Activated CD8-positive, alpha-beta memory T cell treated with anti-CD3 and anti-CD28 coated beads for 1 hour (primary cell): ENCODE measurements at places on chromosomes 4 and X.

DNA sequence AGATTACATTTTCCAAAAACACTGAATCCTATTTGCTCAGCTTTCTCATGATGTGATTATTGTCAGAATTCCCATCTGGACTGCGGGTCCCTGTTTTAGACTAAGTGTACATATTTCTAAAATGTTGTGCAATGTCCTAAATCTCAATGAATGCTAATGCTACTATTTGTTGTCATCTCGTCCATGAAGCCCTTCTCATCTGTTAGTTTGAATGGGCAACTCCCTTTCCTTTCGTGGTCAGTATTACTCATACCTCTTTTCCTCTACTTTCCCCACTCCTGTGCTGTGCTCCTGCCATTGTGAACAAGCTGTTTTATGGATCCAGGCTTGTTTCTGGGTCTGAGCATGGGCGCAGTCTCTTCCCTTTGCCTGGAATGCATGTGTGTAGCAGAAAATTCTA, 91.0 kb downstream of the MID1 start:
- no peak for DNase-seq

DNA sequence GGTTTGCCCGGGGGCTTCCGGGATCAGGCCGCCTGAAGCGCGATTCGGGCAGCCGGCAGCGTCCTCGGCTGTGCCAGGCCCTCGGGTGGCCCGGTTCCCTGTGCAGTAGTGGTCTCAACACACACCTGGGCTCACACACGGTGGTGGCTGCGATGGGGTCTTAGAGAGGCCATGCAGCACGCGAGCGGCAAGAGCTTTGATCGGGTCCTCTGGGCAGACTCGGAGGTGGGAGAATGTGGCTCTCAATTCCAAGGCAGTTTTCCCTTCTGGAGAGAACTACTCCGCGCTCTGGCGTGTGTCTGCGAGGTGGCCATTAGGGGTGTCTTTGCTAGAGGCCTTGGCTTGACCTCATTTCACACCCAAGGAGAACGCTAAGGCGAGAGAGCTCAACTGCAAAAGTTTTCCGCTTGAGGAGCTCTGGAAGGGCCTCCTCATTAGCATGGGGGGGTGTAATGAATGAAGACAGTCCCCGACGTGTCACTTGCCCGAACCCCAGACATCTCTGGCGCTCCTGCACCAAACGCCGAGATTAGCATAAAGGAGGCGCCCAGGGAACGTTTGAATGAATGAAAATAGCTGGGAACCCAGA, 771 bp upstream of the RBPJ start:
- no peak for DNase-seq

- DNase-seq, result no peak
These were observed 102.4 kb downstream of the ADGRA3 start for GRCh38 chr4:22413471-22413870.

GRCh38 chr4:153255233-153255632, 51.0 kb downstream of the TRIM2 start:
- DNase-seq, result no peak

DNA sequence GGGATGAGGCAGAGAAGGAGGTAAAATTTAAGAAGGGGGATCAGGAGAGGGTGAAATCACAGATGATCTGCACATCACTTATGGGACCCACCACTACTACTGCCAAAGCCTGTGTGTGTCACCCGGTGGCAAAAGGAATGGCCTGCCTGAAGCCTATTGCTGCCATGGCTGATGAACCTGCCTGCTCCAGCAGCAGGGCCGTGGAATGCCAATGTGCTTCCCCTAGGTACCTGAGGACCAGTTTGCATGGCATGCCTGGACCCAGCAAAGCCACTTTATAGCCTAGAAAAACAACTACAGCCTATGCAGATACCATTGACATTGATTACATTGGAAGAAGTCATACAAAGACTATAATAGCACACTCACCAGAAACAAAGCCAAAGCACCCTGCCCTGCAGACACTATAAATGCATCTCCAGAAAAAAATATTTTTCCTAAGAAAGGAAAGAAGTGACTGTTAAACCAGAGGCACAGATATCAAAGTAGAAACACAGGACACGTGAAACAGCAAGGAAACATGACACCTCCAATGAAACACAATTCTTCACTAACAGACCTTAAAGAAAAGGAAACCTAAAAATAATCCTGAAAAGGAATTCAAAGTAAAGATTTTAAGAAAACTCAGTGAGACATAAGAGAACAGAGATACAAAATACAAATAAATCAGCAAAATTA, 680.7 kb upstream of the GRID2 start:
- no peak for DNase-seq

DNA sequence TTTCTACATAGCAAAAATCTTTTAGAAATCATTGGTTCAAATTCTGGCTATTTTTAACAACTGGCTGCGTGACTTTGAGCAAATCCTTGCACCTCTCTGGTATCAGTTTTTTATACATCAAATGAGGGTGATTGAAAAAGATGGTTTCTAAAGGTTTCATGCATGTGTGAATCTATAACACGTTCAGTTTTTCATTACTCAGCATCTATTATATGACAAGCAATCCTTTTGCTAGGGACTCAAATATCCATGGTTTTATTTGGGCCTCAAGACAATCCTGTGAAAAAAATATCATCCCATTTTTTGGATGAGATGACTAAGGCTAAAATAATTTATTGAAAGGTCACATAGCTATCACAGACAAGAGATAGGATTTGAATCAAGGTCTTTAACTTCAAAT, 884 bp downstream of the HEPH start:
- no peak for DNase-seq

- no peak for DNase-seq
These were observed 52.1 kb upstream of the NDST4 start for GRCh38 chr4:115165503-115165902.

GRCh38 chrX:43949669-43950068, 23.5 kb downstream of the NDP start:
- no peak for DNase-seq

GRCh38 chrX:123563167-123563566, 169.7 kb downstream of the THOC2 start:
- no peak for DNase-seq

GRCh38 chr4:38917481-38918025, 49.9 kb downstream of the FAM114A1 start:
- DNase-seq, result no peak

GRCh38 chr4:25670991-25671390, 15.3 kb downstream of the SLC34A2 start:
- DNase-seq, result no peak

- no peak for DNase-seq
These were observed 120.7 kb upstream of the TRIM2 start for GRCh38 chr4:153083447-153083947.

DNA sequence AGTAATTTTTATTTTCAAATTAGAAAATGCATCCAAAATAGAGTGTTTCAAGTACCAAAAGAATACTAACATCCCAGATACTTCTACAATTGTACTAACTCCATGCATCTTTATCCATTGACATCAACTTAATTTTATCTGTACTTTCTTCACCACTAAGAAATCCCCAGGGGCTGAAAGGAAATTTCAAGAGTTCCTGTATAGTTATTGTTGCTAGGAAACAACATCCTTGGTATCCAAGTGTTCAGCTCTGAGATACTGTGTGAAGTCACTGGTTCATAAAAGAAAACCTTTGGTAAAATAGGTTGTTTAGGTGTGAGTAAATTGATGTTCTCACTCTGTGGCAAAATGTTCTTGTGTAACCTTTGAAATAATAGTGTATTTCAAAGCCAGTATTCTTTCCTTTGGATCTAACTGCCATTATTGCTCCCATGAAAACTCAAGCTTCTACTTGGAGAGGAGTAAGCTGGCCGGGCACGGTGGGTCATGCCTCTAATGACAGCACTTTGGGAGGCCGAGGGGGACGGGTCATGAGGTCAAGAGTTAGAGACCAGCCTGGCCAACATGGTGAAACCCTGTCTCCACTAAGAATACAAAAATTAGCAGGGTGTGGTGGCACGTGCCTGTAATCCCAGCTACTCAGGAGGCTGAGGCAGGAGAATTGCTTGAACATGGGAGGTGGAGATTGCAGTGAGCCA, 72.9 kb downstream of the COMMD8 start:
- no peak for DNase-seq

DNA sequence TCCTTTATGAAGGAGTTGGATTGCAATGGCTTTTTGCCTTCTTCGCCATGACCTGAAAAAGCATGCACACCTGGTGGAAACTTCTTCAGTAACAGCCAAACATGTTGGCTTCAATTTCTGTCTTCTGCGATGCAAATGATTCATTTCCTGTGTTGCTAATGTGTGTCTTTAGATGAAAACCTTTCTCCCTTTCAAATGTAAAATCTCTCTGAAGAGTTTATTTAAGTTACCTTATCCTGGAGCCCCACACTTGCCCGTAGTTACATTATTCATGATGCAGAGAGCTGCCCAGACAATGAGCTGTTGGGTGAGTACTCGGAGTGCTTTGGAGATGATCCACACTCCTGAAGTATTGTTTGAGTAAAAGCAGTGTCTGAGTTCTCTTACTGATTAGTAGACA, 1100.9 kb downstream of the RPA4 start:
- DNase-seq, result no peak

DNA sequence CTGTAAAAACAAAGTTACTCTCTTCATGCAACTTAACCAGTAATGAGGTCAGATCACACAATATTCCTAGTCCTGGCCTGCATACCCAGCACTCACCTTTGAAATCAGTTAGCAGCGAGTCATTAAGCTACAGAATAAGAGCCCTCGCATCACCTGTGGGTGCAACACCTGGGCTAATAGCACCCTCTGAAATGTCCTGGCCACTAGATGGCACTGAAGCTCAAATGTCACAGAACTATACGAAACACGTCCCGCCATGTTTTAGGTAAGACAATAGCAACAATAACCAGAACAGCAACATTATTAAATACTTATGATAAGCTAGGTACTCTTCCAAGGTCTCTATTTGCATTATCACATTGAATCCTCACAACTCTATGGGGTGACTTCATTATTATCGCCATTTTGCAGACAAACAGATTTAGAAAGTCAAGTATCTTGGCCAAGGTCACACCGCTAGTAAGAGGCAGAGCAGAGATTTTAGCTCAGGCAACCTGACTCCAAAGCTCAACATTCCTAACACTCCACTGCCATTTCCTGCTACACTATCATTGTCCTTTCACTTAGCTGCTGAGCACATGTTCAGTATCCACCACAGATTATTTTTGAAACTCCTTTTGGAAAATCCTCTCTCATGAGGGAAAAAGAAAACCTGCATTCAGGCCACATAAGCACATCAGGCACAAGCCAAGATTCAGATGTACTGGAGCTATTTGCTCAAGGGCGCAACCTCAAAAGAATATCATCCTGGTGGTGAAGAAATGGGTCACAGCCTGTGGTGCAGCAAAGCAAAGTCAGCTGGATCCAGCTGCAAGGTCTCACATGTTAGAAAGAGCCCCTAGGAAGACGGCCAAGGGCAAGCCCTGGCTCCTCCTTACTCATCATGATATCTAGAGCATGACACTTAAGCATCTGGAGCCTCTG, 59.5 kb upstream of the KDR start:
- DNase-seq, result no peak
